ENCODE measurements at places on chromosomes 13 and 19.

GRCh38 chr19:12868540-12869112, 12.6 kb downstream of the DNASE2 start:
- no peak for DNase-seq

GRCh38 chr19:4929186-4929585, 19.9 kb downstream of the UHRF1 start:
- no peak for DNase-seq

DNA sequence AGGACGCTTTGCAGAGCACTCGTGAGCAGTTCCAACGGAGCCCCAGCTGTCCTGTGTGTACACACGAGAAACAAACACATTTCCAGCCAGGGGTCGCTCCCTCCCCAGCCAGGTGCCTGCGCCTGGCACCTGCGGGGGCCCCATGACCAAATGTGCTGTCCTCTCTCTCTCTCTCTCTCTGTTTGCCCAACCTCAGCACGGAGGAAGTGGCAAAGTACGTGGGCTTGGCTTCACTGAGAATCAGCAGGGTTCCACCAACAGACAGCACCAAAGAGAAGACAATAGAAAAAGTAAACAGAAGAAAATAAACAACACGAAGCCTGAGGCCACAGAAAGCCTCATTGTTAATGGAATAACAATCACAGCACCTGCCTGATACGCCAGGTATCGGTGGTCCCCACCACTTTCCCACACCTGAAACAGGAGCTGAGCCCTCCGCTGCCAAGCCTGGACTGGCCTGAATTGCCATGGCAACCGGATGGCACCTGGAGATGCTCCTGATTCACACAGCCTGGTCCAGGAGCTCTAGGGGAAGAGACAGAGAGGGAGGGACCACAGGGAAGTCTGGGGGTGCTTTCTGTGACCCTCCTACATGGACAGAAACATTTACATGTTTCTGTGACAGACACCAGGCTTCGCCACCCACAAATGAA, 103.9 kb upstream of the CACNA1A start:
- peak; percentile 91 for DNase-seq

GRCh38 chr13:38897521-38897920, 93.1 kb downstream of the STOML3 start:
- DNase-seq = no peak

DNA sequence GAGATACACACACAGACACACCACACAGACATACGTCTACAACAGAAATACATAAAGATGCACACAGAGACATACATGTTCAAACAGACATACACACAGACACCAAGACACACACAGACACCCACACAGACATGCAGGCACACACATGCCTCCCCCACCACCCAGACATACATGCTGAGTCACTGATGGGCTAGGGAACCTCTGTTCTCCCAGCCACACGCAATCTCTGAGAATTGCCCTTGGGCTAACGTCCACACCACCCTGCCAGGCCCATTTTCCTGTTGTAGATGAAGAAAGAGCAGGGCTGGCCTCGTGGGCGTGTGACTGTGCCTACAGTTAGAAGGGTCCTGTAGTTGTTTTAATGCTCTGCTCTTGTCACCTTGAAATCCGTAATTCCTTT, 261.9 kb downstream of the KCNRG start:
- DNase-seq = no peak

- DNase-seq = peak; percentile 93
These were observed 38.8 kb upstream of the GATAD2A start for GRCh38 chr19:19366434-19367396.

- no peak for DNase-seq
These were observed 282.4 kb downstream of the MYO16 start for GRCh38 chr13:108911807-108912206.

DNA sequence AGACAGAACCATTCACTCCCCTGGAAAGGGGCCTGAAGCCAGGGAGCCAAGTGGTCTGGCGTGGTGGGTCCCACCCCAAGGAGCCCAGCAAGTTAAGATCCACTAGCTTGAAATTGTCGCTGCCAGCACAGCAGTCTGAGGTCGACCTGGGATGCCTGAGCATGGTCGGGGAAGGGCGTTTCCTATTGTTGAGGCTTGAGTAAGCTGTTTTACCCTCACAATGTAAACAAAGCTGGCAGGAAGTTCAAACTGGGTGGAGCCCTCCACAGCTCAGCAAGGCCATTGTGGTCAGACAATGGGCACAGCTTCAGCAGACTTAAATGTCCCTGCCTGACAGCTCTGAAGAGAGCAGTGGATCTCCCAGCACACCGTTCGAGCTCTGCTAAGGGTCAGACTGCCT, 195.6 kb upstream of the DACH1 start:
- DNase-seq = peak; percentile 8

DNA sequence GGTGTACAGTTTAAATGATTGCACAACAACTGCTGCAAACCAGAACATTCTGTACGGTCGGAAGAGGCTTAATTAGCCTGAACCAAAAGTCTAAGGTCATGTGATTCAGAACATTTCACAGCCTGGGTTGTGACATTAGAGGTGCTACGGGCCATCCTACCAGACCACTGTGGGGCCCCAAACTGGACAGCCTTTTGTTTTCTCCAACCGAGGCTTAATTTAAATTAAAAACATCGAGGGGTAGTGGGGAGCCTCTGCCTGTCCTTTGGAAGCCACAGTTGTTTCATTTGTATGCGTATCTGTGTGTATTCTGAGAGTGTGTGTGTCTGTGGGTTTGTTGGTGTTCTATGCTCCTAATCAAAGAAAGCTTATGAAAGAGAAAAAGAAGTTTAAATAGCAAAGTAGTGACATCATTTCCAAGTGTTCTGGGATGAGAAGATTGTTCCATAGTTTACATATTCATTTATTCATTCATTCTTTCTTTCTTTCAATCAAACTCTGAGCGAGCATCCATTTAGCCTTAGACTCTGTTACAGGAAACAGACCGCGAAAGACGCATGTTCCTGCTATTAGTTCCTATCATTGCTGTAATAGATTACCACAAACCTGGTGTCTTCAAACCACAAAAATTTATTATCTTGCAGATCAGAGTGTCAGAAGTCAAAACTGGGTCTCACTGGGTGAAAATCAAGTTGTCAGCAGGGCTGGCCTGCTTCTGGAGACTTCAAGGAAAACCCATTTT, 444.8 kb downstream of the FOXO1 start:
- no peak for DNase-seq

DNA sequence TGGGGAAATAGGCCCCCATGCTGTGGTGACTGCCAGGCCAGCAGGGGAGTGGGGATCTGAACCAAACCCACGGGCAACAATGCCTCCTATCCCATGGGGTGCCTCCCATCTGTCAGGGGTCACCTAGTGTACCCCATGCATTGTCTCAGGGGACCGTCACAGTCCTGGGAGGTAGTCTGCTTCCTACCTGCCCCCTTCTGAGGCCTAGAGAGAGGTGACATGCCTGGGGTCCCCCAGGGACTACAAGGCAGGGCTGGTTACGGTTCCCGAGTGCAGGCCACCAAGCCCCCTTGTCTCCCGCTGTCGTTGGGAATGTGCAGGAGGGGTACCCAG, 11.1 kb downstream of the NDUFB7 start:
- DNase-seq = no peak

- DNase-seq = no peak
These were observed 11.3 kb downstream of the POSTN start for GRCh38 chr13:37587236-37587635.

DNA sequence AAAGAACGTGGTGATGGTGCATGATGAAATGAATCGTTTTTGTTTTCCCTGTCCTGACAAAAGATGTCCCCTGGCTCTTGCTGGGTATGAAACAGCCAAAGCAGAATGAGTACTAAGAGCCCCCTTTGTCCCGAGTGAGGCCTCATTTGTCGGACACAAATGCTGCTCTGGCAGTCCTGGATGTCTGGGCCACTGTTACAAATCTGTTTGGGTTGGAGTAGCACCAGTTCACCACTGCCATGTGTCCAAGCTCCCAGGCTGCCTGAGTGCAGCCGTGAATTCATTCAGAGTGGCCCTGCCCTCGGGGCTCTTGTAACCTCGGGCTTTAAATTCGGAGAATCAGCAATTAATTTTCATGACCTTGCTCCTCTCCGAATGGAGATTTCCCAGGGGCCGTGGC, 182.4 kb downstream of the NUFIP1 start:
- no peak for DNase-seq

DNA sequence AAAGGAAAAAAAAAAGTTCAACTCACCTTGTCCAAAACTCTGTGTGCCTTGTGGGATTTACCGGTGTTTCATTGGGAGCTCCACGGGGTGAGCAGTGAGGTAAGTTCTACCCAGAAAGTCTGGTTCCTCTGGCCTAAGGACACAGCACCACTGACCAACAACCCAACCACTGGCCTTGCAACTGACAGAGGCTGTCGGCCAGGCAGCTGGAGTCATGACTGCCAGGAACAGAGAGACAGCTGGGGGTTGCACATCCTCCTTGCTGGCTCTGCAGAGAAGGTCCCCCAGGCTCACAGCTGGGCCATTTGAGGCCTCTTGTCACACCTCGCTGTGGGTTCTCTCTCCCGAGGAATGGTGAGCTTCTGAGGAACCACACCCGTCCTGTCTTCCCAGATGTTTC, 59.5 kb downstream of the ANKRD10 start:
- no peak for DNase-seq

DNA sequence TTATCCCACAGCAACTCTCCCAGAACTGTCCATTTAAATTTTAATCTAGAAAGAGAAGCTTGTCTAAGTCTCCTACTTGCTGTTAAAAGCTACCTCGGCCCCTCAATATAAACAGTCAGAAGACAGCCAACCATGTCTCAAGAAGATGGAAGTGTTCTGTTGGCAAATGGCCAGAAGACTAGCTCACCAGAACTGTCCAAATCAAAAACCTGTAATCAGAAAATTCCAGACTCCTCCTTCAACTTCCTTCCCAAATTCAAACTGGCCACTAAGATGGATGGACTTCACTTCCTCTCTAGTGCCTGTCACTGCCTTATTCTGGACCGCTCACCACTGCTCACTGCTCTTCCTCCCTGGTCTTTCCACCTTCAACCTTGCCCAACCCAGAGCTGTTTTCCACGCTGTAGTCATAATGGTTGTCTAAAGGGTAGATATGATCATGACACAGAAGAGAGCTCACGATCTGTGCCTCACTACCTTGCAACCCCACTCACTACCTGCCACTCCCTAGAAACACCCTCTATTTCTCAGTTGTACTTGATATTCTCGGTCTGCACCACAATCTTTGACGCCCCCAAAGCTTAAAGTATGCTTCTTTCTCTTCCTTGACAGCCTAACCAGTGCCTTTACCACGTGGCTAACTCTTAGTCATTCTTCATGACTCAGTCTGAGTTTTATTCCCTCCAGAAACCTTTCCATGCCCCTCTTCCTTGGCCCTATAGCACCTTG, 9.2 kb downstream of the FGF14 start:
- DNase-seq = no peak

GRCh38 chr19:5605362-5605761, 17.2 kb downstream of the SAFB2 start:
- no peak for DNase-seq

GRCh38 chr13:102993348-102993747, 72.9 kb downstream of the SLC10A2 start:
- no peak for DNase-seq

GRCh38 chr19:1767464-1767933, 14.2 kb downstream of the ONECUT3 start:
- no peak for DNase-seq

Measured in SHP77 (cell line).